ENCODE measurements at places on chromosomes 5 and 9.

- no peak for DNase-seq
These were observed 132.0 kb upstream of the MOCS2 start for GRCh38 chr5:53241572-53241971.

DNA sequence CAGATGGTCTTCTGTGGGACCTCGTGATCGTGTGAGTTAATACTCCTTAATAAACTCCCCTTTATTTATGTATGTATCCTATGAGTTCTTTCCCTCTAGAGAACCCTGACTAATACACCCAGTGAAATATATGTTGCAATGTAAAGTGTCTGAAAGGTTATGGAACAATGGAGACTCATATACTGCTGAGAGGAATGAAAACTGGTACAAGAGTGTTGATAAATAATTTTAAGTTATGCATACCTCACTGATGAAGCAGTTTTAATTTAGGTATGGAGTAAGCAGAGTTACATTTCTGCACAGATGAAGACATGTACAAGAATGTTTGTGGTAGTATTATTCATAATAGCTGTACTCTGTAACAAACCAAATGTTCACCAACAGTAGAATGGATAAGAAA lies 438.3 kb downstream of the TAF11L14 start:
- no peak for DNase-seq

- no peak for DNase-seq
These were observed 29.0 kb downstream of the COL15A1 start for GRCh38 chr9:98972716-98973115.

- no peak for DNase-seq
These were observed 2.6 kb downstream of the CLTB start for GRCh38 chr5:176413709-176414191.

DNA sequence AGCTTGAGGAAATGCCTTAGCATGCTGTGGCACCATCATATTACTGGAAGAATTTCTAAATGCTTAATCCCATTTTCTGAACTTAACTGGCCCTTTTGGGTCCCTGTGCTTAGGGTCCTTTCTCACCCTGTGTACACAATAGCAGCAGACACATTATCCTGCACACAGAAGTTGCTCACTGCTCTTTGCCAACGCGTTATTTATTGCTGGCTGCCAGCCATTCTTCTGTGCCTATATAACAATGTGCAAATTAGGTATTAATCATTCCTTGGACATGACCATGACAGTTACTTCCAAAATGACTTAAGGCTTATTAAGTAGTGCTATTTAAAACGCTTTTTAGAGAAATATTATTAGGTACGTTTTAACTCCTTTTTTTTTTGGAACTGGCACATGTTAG lies 134.7 kb downstream of the FBN2 start:
- DNase-seq: no peak

DNA sequence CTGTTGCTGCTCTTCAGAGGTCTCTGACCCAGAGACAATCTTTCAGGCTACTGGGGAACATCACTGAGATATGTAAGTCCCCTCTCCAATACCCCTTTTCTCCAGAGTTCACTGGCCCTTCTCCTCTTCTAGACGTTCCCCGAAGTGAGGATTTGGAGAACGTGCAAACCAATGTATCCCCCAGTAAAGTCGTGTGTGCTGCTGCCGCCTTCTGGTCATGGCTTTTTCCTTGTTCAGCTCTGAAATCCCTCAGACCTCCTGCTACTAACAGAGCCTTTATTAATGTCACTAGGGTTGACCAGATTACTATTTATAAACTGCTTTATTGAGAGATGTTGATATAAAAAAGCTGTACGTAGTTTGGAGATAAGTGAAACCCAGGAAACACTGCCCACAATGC lies 1028.6 kb downstream of the CDH9 start:
- no peak for DNase-seq

DNA sequence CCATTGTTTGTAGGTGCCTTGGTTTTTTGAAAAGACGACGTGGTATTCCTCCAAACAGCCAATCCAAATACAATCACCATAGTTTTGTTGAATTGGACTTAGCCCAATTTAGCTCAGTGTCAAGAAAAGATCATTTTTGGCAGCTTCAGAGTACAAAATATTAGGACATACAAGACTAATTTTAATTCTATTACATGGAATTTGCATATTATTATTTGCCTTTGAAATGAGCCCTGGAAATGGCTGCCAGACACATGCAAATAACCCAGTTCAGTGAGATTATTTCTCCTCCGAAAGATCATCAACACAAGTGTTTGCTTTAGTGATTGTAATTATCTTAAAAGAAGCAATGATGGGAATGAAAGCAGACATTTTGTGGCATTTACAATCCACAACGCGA lies 89.3 kb downstream of the PLK2 start:
- DNase-seq: no peak

DNA sequence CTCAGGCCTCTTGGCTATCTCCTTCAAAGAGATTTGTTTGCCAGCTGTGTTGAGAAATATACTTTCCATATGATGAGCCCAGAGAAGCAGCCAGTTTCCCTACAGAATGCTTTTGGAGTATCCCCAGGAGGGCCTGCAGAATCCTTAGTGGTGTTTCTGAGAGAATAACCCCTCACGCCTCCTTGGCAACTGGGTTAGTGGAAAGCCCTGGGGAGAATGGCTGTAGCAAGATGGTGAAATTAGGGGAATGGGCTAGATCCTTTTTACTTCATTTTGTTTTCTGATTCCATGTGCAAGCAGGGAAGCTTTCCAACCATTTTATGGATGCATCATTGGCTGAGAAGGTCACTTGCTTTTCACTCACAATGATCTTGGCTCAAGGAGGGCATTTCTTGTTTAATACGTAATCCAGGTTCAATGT lies 364.6 kb downstream of the DMRT2 start:
- DNase-seq: no peak

DNA sequence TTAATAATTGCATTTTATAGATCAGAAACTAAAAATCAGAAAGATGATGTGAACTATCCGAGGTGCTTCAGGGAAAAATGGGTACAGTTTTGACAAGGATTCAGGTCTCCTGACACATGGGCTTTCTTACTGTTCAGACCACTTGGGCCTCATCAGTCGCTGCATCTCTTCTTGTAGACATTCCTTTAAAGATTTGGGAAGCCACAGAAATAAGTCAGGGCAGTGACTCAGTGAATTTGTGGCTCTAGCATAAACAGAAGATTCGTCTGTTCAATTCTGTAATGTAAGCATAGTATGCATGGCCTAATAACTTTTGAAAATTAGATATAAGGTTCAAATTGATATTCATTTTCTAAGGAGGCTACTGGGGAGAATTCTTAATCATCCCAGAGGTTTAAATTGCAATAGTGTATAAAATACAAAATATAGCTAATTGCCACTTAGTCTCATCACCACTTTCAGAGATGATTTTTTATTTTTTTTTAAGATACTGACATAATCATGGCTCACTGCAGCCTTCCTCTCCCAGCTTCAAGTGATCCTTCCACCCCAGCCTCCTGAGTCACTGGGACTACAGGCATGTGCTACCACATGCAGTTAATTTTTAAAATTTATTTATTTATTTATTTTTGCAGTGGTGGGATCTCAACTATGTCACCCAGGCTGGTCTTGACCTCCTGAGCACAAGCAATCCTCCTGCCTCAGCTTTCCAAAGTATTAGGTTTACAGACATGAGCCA lies 48.9 kb downstream of the RASEF start:
- no peak for DNase-seq

DNA sequence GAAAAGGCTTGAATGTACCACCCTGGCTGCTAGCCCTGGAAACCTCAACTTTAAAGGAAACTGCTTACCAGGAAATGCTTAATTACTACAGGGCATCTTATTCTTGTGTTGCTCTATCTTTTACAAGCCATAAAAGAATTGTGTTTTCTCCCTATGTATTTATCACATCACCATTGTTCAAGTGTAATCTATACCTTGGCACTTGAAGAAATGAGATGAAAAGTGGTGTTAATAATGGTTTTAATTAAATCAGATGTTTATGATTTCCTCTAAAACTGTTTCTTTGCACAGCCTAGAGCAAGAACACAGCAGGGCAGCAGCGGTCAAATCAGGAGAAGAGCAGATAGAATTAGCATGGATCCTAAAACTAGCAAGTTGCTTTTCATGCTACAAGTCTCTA lies 131.8 kb upstream of the RGMB start:
- DNase-seq: no peak

DNA sequence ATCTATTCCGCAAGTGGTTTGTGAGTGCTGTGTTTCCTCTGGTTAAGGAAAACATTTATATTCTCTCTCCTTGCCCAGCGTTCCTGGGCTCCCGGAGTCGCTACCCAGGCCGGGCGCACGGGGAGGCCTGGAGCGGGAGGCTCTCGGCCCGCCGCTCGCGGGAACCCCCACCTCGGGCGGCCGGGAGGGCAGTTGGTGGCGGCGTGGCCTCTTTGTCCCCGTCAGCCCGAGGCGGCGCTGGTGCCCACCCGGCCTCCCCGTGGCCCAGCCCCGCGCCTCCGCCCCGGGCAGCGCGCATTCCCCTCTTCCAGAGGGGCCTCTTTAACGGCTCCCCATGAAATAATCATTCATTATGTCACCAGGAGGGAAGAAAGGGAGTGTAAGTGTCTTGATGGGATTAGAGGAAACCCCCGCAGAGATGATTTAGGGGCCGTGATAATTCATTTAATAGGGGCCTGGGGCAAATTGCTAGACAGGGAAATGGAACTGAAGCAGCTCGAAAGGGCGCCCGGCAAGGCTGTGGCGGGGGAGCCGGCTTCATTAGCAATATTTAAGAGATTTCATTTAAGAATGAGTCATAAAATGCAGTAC lies 181.9 kb upstream of the TBCA start:
- no peak for DNase-seq

DNA sequence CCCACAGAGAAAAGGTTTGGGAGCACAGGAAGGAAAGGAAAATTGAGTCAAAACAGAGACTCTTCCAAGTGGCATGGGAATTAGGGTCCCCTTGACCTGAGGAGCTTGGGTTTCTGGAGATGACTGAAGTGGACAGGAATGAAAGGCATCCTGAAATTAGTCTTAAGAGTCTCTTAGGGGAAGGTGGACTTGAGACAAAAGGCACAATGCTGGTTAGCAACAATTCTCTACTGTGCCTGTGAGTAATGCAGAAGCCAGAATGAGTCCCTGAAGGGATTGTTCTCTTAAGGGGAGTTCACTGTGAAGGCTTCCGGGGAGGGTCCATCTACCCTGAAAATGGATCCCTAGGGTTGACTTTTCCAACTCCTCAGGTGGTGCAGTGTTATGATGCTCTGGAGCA lies 58.4 kb upstream of the FOXE1 start:
- DNase-seq: no peak

DNA sequence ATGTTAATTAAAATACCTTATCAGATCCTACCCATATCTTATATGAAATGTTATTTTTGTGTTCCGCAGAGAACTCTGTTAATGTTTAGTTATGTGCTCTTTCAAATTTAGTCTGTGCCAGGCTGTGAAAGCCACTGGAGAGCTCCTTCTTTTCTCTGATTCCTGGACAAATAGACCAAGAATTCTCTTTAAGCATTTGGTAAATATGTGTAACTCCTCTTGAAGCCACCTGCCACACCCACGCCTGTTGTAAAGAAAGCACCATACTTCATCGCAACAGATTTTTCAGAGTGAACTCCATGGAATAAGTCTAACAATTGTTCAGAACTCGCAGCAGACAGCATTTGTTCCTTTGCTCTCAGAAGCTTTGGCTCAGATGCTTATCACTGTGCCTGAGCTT lies 301.1 kb downstream of the FAM170A start:
- no peak for DNase-seq

DNA sequence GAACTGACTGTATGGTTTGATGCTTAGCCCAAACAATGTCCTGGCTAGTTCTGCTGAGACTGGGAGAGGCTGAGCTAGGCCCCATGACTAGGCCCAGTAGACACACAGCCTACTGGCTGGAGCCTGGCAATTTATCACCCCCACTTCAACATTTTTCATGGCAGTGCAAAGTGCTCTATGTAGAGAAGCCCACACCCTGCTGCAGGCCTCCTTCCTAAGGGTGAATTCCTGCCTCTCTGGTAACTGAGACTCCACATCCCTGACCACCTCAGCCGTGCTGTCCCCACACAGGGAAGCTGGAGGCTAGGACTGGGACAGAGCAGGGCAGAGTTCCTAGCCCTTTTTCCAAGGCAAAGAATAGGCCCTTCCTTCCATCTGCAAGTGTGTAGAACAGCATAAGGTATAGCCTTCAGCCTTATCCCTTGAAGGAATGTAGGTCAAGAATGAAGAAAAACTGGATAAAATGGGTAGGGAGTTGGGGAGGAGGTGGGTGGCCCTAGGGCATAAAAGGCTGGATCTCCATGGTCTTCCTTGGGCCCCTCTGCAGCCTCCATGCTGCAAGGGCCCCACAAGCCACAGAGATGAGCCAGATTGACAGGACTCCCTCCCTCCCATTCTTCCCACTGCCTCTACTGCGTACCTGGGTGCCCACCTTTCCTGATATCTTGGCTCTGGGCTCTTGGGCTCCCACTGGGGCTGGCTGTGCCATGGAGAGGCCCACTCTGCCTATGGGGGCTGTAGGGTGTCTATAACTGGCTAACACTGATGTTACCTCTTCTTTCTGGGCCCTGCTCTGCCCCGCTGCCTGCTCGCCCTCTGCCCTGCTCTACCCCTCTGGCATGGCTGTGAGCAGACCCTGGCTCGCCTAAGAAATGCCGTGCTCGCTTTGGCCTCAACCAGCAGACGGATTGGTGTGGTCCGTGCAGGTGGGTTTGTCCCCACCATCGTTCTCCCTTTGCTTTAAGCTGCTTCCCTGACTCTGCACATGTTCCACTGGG lies 29.8 kb downstream of the TCF7 start:
- DNase-seq: no peak

DNA sequence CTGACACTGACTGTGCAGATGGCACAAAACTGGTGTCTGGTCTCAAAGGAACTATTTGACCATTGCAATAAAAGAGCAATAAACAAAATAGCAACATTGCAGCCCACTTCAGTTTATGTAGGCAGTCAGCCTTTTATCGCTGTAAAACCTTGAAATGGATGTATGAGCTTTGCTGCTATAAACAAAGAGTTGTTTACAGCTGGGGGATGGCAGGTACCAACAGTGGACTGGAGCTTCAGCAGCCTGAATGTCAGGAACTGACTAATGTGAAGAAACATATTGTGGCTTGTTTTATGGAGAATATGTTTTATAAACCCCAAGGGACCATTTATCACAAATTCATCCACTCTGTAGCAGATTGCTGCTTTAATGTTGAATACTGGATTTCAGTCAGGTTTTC lies 78.0 kb downstream of the PTPRD start:
- no peak for DNase-seq

DNA sequence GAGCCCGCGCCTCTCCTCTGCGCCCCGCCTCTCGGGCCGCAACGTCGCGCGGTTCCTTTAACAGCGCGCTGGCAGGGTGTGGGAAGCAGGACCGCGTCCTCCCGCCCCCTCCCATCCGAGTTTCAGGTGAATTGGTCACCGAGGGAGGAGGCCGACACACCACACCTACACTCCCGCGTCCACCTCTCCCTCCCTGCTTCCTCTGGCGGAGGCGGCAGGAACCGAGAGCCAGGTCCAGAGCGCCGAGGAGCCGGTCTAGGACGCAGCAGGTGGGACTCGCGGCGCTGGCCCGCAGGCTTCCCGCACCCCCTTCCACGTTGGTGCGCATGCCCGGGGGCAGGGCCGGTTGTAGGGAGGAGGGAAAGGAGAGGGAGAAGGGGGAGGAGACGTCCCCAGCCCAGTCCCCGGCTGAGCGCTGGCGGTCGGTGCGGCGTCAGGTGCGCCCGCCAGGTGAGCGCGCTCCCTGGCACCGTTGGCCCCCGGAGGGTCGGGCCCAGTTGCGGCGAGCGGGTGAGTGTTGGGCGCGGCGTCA lies at the start of gene OCLN:
OCLN (plus strand) TSS at position 400 of the 532 bp plus-strand sequence. CDS start 11,455 bp downstream, outside the sequence.
- DNase-seq: no peak

All from fibroblast of skin of left quadriceps (primary cell).